HFF-Myc (cell line): ENCODE measurements at places on chromosomes 6 and 20.

- no peak for DNase-seq
Measured at GRCh38 chr6:44806656-44807055, 419.1 kb downstream of the CDC5L start.

DNA sequence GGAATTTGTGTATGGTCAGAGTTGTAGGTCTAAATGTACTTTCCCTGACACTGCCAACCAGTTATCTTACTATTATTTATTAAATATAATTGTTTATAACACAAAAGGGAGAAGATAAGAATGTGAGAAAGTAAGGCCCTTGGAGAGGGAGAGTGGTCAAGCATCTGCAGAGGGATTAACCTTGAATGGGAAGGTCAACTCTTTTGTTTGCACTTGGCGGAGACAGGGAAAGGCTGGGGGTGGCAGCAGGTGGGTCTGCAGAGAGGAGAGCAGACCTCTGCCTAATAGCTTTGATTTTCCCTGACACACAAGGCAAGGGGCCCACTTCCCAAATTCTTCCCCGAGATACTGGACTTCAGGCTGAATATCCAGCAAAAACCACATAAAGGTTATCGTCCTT, 4.2 kb downstream of the LRP11 start:
- DNase-seq = no peak

DNA sequence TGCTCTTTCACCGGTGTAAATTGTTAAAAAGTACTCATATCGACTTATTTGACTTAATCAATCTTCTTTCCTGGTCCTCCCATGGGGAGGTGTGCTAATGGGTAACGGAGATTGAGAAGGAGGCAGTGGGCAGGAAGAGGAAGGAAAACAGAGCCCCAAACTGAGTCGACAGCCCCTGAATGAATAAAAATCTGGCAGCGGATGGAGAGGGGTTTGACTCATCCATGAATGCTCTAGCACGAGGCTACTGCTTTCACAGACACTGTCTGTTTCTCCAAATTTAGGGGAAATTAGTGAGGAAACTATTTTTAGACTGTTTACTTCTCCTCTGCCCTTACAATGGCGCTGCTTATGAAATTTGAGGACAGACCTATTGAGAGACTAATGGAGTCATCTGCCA, 142.2 kb upstream of the ATXN1 start:
- DNase-seq = no peak

DNA sequence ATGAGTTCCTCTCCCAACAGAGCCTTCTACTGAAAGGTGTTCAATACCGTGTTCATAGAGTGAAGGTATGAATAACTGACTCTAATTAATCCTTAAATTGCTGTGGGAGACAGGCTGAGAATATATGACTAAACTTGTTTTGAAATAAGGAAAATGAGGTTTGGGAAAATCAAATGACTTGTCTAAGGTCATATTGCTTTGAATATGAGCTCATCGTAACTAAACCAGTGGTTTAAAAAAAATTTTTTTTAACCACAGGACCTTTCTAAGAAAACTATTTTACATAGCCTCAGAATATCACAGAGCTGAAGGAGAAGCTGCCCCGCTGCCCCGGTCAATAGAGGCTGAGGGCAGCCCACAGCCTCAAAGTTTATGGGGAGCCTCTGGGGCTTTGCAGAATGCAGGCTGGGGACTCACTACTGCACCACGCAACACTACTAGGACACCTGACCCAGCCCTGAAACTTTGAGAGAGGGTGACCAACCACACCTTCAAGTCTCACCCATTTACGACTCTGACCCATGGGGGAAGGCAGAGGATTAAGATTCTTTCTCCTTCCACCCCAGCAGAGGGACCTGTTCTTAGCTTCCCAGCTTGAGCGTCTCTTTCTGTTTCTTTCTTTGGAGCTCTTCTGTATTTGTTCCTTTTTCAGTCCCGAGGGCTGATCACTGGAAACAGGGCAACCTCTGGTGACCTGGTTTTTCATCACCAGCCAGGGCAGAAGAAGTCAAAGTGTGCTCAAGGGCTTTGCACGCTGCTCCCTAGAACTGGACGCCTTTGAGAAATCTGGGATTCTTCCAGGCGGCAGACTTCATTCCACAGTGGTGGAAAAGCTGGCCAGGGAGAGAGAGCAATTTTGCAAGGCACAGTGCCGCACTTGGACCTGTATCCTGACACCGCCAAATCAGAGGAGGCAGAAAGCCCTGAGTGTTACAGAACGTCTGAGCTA, 220.2 kb downstream of the ATXN1 start:
- no peak for DNase-seq

DNA sequence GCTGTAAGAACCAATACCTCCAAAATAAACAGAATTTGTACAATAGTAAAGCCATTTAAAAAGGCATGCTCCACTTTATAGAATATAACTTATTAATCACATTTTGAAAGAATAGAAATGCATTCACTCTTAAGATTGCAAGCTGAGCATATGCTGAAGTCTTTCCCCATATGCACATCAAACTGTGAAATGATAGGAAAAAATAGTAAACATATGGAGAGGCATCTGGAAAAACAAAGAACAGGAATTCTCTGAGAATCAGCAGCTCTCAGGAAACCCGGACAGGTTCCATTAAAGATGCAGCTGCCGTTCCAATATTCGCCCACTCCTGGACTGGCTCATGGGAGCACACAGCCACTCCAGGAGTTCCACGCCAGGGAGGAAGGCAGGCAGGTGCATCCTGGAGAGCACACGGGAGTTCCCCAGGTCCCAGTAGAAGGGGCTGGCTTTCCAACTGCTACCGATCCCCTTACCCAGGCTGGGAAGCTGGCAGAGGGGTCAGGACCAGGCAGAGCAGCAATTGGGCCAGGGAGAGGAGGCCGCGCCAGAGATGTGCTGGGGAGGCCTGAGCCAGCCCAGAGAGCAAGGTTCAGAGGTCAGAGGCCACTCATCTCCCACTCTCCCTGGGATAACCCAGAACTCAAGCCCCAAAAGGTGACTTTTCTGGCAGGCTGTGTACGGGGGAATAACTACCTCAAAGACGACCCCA, 111.1 kb downstream of the DLL1 start:
- no peak for DNase-seq

DNA sequence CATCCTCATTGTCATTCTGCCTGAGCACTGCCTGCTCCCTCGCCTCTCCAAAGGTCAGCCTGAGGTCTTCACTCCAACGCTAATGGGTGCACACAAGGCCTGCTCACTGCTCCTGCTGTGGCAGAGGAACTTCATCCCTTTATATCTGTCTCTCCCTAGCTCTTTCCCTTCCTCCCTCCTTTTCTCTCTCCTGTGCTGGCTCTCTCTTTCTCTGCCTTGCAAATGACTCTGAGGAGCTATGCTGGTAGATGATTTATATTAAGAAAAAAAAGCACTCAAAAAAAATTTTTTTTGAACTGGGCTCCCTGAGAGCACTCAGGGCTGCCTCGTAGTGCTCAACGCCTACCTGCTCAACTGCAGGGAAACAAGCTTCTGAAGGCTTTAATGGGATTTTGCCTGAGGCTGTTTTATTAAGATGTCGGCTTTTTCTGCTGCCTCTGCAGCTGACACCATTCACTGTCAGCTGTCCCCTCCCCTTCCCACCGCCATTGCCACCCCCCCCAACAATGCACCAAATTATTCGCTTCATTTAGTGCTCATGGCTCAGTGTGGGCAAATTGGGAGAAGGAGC, 137.7 kb upstream of the DEFB112 start:
- DNase-seq = no peak
